Posterior cingulate gyrus (tissue), 11 donors: ENCODE measurements at places on chromosomes 4 and X.

DNA sequence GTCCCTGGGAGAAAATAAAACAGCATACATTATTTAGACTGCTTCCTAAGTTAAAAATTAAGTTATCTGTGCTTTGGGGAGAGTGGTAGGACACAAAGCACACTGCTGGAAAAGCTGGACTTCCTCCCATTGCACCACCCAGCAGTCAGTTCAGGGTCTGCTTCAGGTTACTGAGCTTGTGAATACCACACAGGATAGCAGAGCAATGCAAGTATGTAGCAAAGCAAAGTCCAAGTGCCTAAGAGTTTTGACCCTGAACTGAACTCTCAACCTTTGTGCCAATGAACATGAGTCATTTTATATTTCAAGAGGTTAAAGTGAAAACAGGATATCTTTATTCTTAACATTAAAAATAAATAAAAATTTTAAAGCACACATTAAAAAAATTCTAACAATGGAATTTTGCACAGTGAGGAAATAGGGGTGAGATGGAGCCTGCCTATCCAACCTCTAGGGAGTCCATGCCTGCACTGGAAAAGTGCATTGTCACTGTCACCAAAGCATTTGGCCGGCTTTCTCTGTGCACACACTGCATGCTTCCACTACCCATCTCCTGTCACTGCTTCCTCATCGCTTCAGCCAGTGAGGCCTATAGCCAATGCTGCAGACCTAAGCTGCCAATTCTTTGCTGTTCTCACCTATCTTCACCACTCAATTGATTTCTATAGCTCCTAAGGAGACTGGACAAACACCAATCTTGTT, 50.9 kb downstream of the ABCG2 start:
- DNase-seq = no peak

DNA sequence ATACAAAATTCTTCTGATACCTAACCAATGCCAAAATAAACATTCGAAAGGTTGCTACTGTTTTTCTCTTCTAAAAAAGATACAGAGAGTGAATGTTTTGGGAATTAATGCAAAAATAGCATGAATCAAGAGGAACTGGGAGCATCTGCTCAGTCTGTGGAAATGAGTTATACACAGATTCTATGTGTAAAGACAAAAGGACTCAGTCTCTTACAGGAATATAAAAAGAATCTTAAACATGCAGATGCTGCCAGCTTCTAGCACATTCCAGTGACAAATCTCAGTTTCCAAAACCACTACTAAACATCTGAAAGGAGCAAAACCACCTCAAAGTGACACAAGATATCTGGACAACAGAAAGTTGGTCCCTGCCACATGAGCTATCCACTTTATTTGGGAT, 55.0 kb downstream of the PAPSS1 start:
- no peak for DNase-seq

DNA sequence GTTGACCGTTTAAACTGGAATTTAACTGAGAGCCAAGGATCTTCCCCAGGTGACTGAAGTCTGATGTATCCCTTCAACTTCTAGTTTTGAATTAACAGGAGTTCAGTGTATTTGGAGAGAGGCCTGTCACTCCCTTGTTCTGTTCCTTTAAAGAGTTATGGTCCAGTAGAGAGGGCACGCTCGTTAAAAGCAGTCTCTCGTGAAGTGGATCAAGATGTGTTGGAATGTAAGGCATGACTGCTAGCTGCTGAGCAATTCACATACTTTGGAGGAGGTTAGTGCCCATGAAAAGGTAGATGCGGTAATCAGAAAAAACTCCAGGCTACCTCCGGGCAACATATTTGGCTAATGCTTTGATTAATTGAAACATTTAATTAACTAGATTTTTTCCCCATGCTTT, 65.7 kb downstream of the SHROOM2 start:
- DNase-seq = no peak

- DNase-seq = no peak
Measured at GRCh38 chr4:12071316-12071715, 642.6 kb upstream of the HS3ST1 start.

DNA sequence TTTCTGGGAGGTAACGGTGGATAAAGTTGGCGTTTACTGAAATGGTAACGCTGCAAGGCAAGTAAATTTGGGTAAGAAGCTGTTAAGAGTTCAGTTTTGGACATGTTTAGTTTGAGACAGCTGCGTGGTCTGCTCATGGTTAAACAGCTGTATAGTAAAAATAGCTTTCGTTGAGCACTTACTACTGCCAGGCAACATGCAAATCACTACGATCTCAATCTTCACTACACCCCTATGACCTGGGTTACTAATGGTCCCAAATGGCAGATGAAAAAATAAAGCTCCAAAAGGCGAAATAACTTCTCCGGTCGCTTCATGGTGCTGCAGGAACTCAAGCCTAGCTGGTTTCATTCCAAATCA, 22.2 kb downstream of the FABP2 start:
- DNase-seq = no peak

GRCh38 chr4:165011403-165011802, 20.4 kb upstream of the TRIM60 start:
- no peak for DNase-seq

DNA sequence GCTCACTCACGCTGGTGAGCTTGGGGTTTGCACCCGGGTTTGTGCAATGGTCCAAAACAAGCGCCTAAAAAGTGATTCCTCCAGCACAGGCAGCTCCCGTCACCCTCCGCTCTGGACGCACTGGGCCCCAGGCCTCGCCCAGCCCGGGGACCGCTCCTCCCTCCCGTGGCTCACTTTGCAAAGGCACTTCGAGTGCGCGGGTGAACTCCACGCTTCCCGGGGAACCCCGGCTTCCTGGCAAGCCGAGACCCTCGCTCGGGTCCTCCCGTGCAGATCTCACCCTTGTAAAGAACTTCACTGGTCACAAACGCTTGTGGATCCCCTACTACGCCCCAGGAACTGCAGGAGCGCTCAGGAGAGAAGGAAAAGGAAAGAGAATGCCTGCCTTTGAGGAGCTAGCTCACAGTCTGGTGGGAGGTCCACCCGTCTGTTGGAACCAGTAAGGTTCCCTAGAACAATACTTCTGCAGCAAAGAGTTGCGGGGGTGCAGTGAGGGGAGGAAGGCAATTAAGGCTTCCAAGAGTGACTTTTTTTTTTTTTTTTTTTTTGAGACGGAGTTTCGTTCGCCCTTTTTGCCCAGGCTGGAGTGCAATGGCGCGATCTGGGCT, at the start of gene CTPS2:
TSS of gene CTPS2 (minus strand) at position 122 of the 608 bp plus-strand sequence. CDS start 9,767 bp downstream, outside the sequence.
- DNase-seq = peak; percentile 22

DNA sequence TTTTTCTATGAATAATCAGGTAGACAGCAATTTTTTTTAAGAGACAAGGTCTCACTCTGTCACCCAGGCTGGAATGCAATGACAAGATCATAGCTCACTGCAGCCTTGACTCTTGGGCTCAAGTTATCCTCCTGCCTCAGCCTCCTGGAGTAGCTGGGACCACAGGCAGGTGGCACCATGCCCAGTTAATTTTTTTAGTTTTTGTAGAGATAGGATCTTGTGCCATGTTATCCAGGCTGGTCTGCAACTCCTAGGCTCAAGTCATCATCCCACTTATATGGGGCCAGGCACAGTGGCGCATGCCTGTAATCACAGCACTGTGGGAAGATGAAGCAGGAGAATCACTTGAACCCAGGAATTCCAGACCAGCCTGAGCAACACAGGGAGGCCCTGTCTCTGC, 26.8 kb downstream of the AFAP1 start:
- DNase-seq = no peak
